ENCODE measurements at places on chromosomes 2 and 18. TPM values are rescaled to one million over a fixed set of nuclear protein-coding genes. Genes with fewer than 3 reads are reported as not detected.

Gene ADGRF3
- polyA plus RNA-seq, result 0.27 TPM

Gene ABHD1
- not detected for polyA plus RNA-seq

GRCh38 chr2:119175517-119175916 lies 17.0 kb upstream of the C1QL2 start:
- no peaks in the 10 kb centered on the region for H3K27me3 ChIP-seq
- no peak overlapping the region for H3K27ac ChIP-seq
- no peak overlapping the region for H3K4me3 ChIP-seq
- H3K36me3 ChIP-seq, result no peaks in the 10 kb centered on the region
- no peak for DNase-seq
- peaks cover 17% of the 10 kb centered on the region for H3K4me1 ChIP-seq

Gene CCDC178
- 0.07 TPM for polyA plus RNA-seq

Gene TFPI
- polyA plus RNA-seq, result 1.1 TPM
